ENCODE measurements at places on chromosomes 1 and 21. TPM values are rescaled to one million over a fixed set of nuclear protein-coding genes. Genes with fewer than 3 reads are reported as not detected.
A peak's percentile ranks its signal among the peaks of the same experiment; 100 is the strongest.

- H3K27ac ChIP-seq: no peak overlapping the region
- no peaks in the 10 kb centered on the region for H3K36me3 ChIP-seq
- peaks cover 28% of the 10 kb centered on the region for H3K4me1 ChIP-seq
- H3K27me3 ChIP-seq: no peaks in the 10 kb centered on the region
- DNase-seq: no peak
These were observed 41.8 kb upstream of the BCL10 start for GRCh38 chr1:85318217-85318616.

DNA sequence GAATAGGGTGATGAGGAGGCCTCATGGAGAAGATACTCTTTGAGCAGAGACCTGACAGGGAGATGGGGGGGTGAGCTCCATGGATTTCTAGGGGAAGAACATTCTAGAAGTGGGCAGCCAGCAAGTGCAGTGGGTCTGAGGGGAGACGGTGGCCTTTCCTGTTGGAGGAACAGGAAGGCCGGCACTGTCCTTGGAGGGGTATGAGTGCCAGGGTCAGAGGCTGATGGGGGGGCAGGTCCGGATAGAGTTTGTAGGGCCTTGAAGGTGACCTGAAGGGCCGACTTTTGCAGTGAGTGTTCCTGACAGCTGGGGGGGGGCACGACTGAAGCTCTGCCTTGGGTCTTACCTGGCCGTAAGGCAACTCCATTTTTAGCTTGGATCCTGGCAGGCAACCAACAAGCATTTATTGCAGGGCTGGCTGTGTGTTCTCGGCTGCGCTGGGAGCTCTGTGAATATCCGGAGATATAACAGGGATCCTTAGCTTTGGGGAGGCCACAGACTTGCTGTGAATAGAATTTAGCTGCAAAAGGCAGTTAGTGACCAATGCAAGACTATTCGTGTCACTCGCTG lies 130.6 kb downstream of the MRPS6 start:
- H3K4me1 ChIP-seq: peaks cover 43% of the 10 kb centered on the region
- no peaks in the 10 kb centered on the region for H3K27me3 ChIP-seq
- H3K4me3 ChIP-seq: no peak overlapping the region

- H3K27ac ChIP-seq: no peak overlapping the region
- no peaks in the 10 kb centered on the region for H3K36me3 ChIP-seq
- DNase-seq: no peak
- no peak overlapping the region for H3K4me3 ChIP-seq
These were observed 77.5 kb downstream of the TPR start for GRCh38 chr1:186297439-186298045.

CFAP57 gene
- not detected for total RNA-seq

- H3K4me3 ChIP-seq: no peak overlapping the region
- no peaks in the 10 kb centered on the region for H3K27me3 ChIP-seq
These were observed 72.0 kb downstream of the UMODL1 start for GRCh38 chr21:42143111-42143510.

DNA sequence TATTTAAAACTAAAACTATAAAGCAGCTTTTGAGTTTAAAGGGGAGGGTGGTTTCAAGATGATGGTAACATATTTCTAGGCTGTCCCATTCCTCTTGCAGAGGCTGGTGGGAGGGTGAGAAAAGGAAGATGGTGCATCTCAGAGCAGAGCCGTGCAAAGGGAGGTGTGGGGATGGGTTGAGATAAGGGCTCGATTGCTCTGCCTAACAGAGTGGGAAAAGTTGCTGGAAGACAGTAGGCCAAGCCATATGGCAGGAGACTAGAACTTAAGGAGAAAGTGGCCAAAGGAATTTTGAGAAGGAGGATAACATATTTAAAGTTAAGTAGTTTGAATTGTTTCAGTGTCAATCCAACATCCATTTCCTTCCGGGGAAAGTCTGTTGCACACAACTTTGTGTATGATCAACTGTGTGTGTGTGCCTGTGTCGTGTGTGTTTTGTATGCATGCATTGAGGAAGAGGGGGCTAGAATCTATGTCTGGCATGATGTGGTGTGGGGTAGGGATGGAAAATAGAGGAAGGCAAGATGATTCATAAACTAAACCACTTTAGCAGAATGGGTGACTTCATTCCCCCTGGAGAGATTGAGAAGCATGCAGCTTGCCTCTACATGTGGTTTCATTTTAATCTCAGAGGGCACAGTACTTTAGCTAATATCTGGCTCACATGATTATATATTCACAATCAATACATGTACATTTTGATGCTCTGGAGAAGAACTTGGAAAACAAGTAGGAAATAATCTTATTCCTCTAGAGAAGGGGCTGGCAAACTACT lies 145.0 kb upstream of the DNAH14 start:
- H3K27ac ChIP-seq: no peak overlapping the region
- no peaks in the 10 kb centered on the region for H3K4me1 ChIP-seq
- H3K27me3 ChIP-seq: no peaks in the 10 kb centered on the region
- no peaks in the 10 kb centered on the region for H3K36me3 ChIP-seq
- DNase-seq: no peak

- H3K4me3 ChIP-seq: no peak overlapping the region
- no peak overlapping the region for H3K27ac ChIP-seq
- no peak for DNase-seq
- H3K27me3 ChIP-seq: no peaks in the 10 kb centered on the region
- H3K36me3 ChIP-seq: no peaks in the 10 kb centered on the region
These were observed 86.3 kb downstream of the ACBD6 start for GRCh38 chr1:180415985-180416633.

- no peak for DNase-seq
- peaks cover 15% of the 10 kb centered on the region for H3K4me1 ChIP-seq
- no peak overlapping the region for H3K4me3 ChIP-seq
- peak overlapping the region; percentile 73 for H3K27ac ChIP-seq
These were observed 661.3 kb upstream of the USP24 start for GRCh38 chr1:55876276-55877060.

DNA sequence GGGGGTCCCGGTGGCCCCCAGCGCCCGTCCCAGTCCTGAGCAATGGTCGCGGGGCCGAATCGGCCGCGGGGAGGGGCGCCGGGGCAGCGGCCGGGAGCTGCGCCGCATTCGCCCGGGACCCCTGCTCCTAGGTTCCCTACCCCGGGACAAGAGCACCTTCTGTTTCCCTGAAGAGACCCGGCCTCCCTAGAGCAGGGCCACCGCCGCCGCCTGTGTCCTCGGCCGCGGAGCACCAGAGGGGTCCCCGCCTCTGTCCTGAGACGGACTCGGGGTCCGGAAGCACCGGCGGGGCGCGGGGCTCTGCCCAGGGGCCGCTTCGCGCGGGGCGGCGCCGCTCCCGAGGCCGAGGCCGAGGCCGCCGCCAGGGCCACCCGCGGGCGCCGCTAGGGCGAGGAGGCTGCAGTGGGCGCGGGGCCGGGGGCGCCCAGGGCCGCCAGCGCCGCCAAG lies 157.9 kb downstream of the CASZ1 start:
- H3K27ac ChIP-seq: peak overlapping the region; percentile 42
- H3K36me3 ChIP-seq: no peaks in the 10 kb centered on the region
- no peaks in the 10 kb centered on the region for H3K27me3 ChIP-seq
- peaks cover 22% of the 10 kb centered on the region for H3K4me1 ChIP-seq

DNA sequence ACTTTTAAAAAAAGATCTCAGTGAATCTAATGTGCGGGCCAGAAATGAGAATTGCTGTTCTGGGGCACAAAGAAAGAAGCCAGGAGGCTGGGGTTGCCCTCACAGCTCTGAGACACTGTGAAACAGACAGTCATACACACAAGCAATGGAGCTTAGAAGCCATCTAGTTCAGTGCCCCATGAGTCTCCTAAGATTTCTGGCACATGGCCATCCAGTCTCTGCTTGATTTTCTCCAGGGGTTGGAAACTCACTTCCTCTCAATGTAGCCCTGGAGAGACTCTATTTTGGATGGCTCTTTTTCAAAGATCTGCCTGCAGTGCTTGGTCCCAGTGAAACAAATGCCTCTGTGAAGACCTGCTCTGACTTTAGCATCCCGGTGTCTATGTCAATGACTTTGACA lies 38.6 kb downstream of the KCNN3 start:
- no peaks in the 10 kb centered on the region for H3K27me3 ChIP-seq
- DNase-seq: no peak
- H3K36me3 ChIP-seq: no peaks in the 10 kb centered on the region

ELAPOR1 gene
- total RNA-seq: not detected

DNA sequence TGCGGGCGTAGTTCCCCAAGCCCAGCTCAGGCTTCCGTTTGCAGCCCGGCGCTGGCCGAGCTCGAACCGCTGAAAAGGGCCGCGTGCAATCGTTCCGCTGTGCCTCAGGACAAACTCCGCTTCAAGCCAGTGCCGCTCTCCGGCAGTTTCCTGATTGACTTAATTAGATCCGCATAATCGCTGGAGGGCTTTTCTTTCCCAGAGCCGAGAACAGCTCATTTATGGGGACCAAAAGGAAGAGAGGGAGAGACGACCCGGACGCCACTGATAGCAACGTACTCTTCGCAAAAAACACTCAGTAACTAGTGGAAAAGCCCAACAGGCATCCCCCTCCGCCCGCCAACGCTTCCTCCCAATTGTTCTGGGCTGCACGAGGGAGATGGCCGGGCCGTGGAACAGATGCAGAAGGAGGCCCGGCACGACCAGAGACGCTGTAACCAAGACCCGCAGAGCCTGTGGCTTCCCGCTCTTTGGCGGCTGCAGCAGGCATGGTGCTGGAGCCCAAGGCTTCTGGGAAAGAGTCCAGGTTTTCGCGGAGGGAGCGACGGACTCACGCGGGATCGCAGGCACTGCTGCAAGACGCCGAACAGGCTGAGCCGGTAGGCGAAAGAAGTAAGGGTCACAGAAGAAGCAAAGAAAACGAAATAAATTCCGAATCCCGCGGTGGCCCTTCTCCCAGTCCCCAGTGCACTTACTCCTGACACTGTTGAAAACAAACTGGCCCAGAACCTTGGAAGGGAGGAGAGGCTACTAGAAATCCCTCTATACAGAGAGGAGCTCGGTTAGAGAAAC lies 3.6 kb upstream of the FOXD2 start:
- H3K27me3 ChIP-seq: peaks cover 73% of the 10 kb centered on the region
- H3K4me3 ChIP-seq: peak overlapping the region; percentile 2
- no peaks in the 10 kb centered on the region for H3K36me3 ChIP-seq
- no peak overlapping the region for H3K27ac ChIP-seq
- H3K4me1 ChIP-seq: peaks cover 17% of the 10 kb centered on the region
- no peak for DNase-seq

PLD5 gene
- not detected for total RNA-seq

GRCh38 chr1:104082221-104082620 lies 332.5 kb downstream of the AMY1C start:
- H3K27me3 ChIP-seq: no peaks in the 10 kb centered on the region
- no peak overlapping the region for H3K4me3 ChIP-seq
- no peaks in the 10 kb centered on the region for H3K36me3 ChIP-seq
- H3K4me1 ChIP-seq: no peaks in the 10 kb centered on the region

- no peak overlapping the region for H3K4me3 ChIP-seq
- H3K4me1 ChIP-seq: peaks cover 37% of the 10 kb centered on the region
- no peak overlapping the region for H3K27ac ChIP-seq
- H3K27me3 ChIP-seq: no peaks in the 10 kb centered on the region
- H3K36me3 ChIP-seq: peaks cover 28% of the 10 kb centered on the region
These were observed 64.7 kb downstream of the VPS26C start for GRCh38 chr21:37202221-37203110.

- H3K36me3 ChIP-seq: no peaks in the 10 kb centered on the region
- no peak for DNase-seq
- H3K27me3 ChIP-seq: no peaks in the 10 kb centered on the region
- no peak overlapping the region for H3K27ac ChIP-seq
- peaks cover 13% of the 10 kb centered on the region for H3K4me1 ChIP-seq
- no peak overlapping the region for H3K4me3 ChIP-seq
These were observed 21.2 kb upstream of the DISC1 start for GRCh38 chr1:231605149-231606100.

GRCh38 chr1:50981741-50982140 lies 11.7 kb downstream of the CDKN2C start:
- no peaks in the 10 kb centered on the region for H3K27me3 ChIP-seq
- peak overlapping the region; percentile 36 for H3K27ac ChIP-seq
- H3K36me3 ChIP-seq: no peaks in the 10 kb centered on the region

- H3K36me3 ChIP-seq: no peaks in the 10 kb centered on the region
- no peaks in the 10 kb centered on the region for H3K4me1 ChIP-seq
- DNase-seq: no peak
- H3K4me3 ChIP-seq: no peak overlapping the region
These were observed 38.9 kb downstream of the LEPR start for GRCh38 chr1:65459397-65459768.

CHI3L2 gene
- total RNA-seq: 0.40 TPM

- no peak overlapping the region for H3K27ac ChIP-seq
- DNase-seq: no peak
- H3K4me3 ChIP-seq: no peak overlapping the region
These were observed 6.4 kb upstream of the SMPDL3B start for GRCh38 chr1:27928216-27928954.

GRCh38 chr1:39901464-39901713 lies 328 bp downstream of the MYCL start:
- no peaks in the 10 kb centered on the region for H3K36me3 ChIP-seq
- peak overlapping the region; percentile 65 for H3K4me3 ChIP-seq
- peaks cover 17% of the 10 kb centered on the region for H3K27me3 ChIP-seq
- peaks cover 4% of the 10 kb centered on the region for H3K4me1 ChIP-seq
- no peak for DNase-seq
- no peak overlapping the region for H3K27ac ChIP-seq

MTARC1 gene
- total RNA-seq: 1.2 TPM

FMO4 gene
- 2.9 TPM for total RNA-seq

RGS1 gene
- 2.7 TPM for total RNA-seq

- DNase-seq: no peak
- no peak overlapping the region for H3K4me3 ChIP-seq
- no peaks in the 10 kb centered on the region for H3K36me3 ChIP-seq
- H3K27me3 ChIP-seq: no peaks in the 10 kb centered on the region
- no peaks in the 10 kb centered on the region for H3K4me1 ChIP-seq
- no peak overlapping the region for H3K27ac ChIP-seq
These were observed 597.2 kb upstream of the ZP4 start for GRCh38 chr1:238487931-238488330.

DNA sequence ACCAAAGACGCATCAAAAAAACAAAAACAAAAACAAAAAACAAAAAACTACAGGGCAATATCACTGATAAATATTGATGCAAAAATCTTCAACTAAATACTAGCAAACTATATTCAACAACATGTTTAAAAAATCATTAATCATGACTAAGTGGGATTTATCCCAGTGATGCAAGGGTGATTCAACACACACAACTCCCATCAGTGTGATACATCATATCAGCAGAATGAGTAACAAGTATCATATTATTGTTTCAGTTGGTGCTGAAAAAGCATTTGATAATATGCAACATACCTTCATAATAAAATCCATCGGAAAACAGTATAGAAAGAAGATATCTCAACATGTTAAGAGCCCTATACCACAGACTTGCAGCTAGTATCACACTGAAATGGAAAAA lies 953.0 kb downstream of the AMY1C start:
- no peak overlapping the region for H3K27ac ChIP-seq
- no peaks in the 10 kb centered on the region for H3K4me1 ChIP-seq
- no peaks in the 10 kb centered on the region for H3K36me3 ChIP-seq
- no peak for DNase-seq

GRCh38 chr1:168583571-168583970 lies 7.2 kb downstream of the XCL1 start:
- H3K4me3 ChIP-seq: no peak overlapping the region
- H3K27me3 ChIP-seq: no peaks in the 10 kb centered on the region
- H3K27ac ChIP-seq: no peak overlapping the region
- DNase-seq: no peak
- H3K4me1 ChIP-seq: peaks cover 2% of the 10 kb centered on the region

GRCh38 chr1:55230659-55231058 lies 15.5 kb upstream of the USP24 start:
- no peak for DNase-seq
- H3K4me3 ChIP-seq: no peak overlapping the region
- no peaks in the 10 kb centered on the region for H3K27me3 ChIP-seq
- H3K4me1 ChIP-seq: peaks cover 26% of the 10 kb centered on the region

IL22RA1 gene
- total RNA-seq: not detected

- no peak overlapping the region for H3K27ac ChIP-seq
- DNase-seq: no peak
- H3K36me3 ChIP-seq: no peaks in the 10 kb centered on the region
- H3K27me3 ChIP-seq: no peaks in the 10 kb centered on the region
- no peak overlapping the region for H3K4me3 ChIP-seq
These were observed 92.1 kb upstream of the EDN2 start for GRCh38 chr1:41576620-41577019.

TMEM52 gene
- 43.3 TPM for total RNA-seq

MAN1A2 gene
- 26.4 TPM for total RNA-seq

FCGR3B gene
- 0.38 TPM for total RNA-seq
